ENCODE measurements at places on chromosomes 4 and X. TPM values are rescaled to one million over a fixed set of nuclear protein-coding genes. Genes with fewer than 3 reads are reported as not detected.

The NXF2B gene
- total RNA-seq: not detected

The TIGD2 gene
- 2.7 TPM for total RNA-seq

The EDA2R gene
- total RNA-seq: 1.3 TPM

The PAGE2 gene
- total RNA-seq: not detected

DNA sequence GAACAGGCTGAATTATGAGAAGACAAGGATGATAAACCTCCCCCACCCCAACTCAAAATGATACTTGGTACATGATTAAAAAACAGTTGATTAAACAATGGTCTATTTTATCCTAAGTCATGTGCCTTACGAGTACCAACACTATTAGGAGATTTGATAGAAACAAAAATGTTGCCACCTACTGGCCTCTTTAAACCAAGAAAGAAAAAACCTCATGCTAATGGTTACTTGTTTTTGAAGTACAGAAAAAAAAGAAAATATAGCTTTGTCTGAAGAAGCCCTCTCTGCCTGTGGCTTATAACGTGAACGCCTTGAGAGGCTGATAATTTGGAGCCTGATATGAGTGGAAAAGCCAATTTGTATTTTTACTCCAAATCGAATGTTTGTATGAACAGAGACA, 538.2 kb downstream of the DMD start:
- no peaks in the 10 kb centered on the region for H3K4me1 ChIP-seq
- no peak for DNase-seq
- no peak overlapping the region for H3K27ac ChIP-seq
- no peak overlapping the region for H3K4me3 ChIP-seq
- H3K27me3 ChIP-seq: no peaks in the 10 kb centered on the region

DNA sequence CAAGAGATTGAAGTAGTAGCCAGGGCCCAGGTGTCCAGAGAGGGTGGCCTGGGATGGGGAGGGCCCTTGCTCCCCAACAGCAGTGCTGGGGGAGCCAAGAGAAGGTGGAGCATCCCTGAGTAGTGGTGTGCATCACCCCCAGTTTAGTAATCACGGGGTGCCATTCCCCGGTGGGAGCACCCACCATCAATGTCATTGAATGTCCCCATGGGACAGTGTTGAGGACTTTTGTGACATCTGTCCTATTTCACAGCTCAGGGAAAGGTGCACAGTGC, 4.4 kb upstream of the CPZ start:
- H3K36me3 ChIP-seq: no peaks in the 10 kb centered on the region
- no peak overlapping the region for H3K27ac ChIP-seq
- H3K27me3 ChIP-seq: no peaks in the 10 kb centered on the region
- no peaks in the 10 kb centered on the region for H3K4me1 ChIP-seq

- no peaks in the 10 kb centered on the region for H3K36me3 ChIP-seq
- H3K27ac ChIP-seq: no peak overlapping the region
These were observed 8.5 kb upstream of the TMPRSS11D start for GRCh38 chr4:67892253-67892652.

- no peak overlapping the region for H3K4me3 ChIP-seq
- no peaks in the 10 kb centered on the region for H3K27me3 ChIP-seq
- no peak for DNase-seq
- no peaks in the 10 kb centered on the region for H3K36me3 ChIP-seq
These were observed 8.8 kb downstream of the ENAM start for GRCh38 chr4:70637239-70637913.

- H3K27me3 ChIP-seq: no peaks in the 10 kb centered on the region
- H3K4me3 ChIP-seq: no peak overlapping the region
- no peaks in the 10 kb centered on the region for H3K36me3 ChIP-seq
- no peaks in the 10 kb centered on the region for H3K4me1 ChIP-seq
- DNase-seq: no peak
These were observed 49.6 kb downstream of the DACH2 start for GRCh38 chrX:86197815-86198214.

DNA sequence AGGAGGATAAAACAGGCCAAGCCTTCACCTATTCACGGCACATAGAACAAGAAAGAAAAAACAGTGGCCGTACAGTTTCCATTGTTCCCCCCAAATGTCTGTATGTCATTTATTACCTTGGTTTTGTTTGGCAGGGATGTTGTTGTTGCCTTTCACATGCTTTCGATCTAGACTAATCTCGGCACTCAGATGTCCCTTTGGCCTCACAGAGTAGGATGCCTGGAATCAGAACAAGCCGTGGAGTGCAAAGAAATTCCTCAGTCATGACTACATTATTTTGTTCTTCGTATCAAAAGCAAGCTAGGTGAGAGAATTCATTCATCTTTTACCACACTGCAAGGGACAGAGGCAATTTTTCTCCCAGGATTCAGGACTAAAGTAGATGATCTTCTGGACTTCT, 106.9 kb downstream of the SMIM20 start:
- no peak for DNase-seq
- no peak overlapping the region for H3K4me3 ChIP-seq
- H3K27me3 ChIP-seq: no peaks in the 10 kb centered on the region
- no peak overlapping the region for H3K27ac ChIP-seq
- no peaks in the 10 kb centered on the region for H3K36me3 ChIP-seq

- no peaks in the 10 kb centered on the region for H3K4me1 ChIP-seq
- DNase-seq: no peak
- H3K27me3 ChIP-seq: no peaks in the 10 kb centered on the region
- no peak overlapping the region for H3K4me3 ChIP-seq
These were observed 135.1 kb downstream of the CHIC2 start for GRCh38 chr4:53929311-53929710.

All from pancreas (tissue), 10 donors.